Diencephalon (tissue), 1 donor: ENCODE measurements at places on chromosomes 2 and 18. TPM values are rescaled to one million over a fixed set of nuclear protein-coding genes. Genes with fewer than 3 reads are reported as not detected.

The ABCA12 gene
- total RNA-seq: 0.23 TPM

The SLC16A14 gene
- 66.9 TPM for total RNA-seq

The FBXO36 gene
- total RNA-seq: 12.7 TPM

The KCTD1 gene
- 33.4 TPM for total RNA-seq

The FHOD3 gene
- total RNA-seq: 50.5 TPM

The CBLN2 gene
- total RNA-seq: 127 TPM

The CYP1B1 gene
- total RNA-seq: 11.3 TPM

The CLK1 gene
- 129 TPM for total RNA-seq

The TEX44 gene
- total RNA-seq: not detected
